ENCODE measurements at places on chromosomes 13 and 19.

- DNase-seq: no peak
Observed at GRCh38 chr13:49953560-49953959, 17.4 kb upstream of the SPRYD7 start.

DNA sequence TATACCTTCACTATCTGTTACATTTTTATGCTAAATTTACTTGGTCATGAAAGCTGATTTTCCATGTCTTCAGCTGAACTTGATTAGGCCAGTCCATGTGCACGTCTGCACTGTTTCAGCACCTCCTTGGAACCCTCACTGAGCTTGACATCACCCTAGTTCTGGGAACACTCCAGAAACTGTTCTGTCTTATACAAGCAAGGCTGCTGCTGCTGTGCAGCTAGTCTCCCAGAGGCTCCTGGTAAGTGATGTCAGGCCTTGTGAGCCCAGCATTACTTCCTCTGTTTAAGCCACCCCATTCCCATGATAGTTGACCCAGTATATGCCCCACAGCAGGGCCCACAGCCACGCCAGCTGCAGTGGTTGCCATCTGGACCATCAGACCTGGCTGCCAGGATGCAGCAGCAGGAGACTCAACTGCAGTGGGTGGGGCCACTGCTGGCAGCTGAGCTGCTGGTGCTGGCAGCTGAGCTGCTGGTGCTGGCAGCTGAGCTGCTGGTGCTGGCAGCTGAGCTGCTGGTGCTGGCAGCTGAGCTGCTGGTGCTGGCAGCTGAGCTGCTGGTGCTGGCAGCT lies 90.5 kb upstream of the AKAP11 start:
- DNase-seq: peak; percentile 9

- no peak for DNase-seq
Observed at GRCh38 chr13:59979589-59979988, 184.1 kb downstream of the DIAPH3 start.

- no peak for DNase-seq
Observed at GRCh38 chr19:28727480-28728159, 485.3 kb downstream of the UQCRFS1 start.

DNA sequence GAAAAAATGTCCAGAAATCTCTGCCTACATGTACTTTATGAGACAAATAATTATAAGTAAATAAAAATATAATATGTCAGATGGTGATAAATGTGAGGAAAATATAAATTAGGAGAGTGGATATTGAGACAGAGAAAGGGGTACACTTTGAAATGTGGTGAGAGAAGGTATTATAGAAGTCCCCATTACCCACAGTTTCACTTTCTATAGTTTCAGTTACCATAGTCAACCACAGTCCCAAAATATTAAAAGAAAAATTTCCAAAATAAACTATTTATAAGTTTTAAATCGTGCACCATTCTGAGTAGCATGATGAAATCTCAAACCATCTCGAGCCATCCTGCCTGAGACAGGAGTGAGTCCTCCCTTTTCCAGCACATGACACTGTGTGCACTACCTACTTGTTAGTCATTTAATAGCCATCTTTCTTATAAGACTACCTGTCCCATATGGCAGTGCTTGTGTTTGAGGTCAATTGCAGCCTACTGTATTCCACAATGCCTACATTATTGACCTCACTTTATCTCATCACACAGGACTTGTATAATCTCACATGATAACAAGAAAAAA lies 653.7 kb downstream of the DACH1 start:
- DNase-seq: no peak

DNA sequence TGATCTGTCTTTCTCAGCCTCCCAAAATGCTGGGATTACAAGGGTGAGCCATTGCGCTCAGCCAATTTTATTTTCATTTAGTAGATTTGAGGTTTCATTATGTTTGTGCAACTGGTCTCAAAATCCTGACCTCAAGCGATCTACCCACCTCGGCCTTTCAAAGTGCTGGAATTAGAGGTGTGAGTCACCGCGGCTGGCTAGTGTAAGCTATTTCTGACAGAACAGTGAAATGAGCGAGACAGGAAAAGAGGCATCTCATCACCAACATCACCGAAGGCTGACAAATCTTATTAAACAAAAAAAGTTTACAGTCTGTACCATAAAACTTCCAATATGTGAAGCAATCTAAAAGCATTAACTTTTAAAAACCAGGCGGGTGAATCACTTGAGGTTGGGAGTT lies 12.2 kb upstream of the ZNF888 start:
- no peak for DNase-seq

- DNase-seq: no peak
Observed at GRCh38 chr19:41746593-41747227, 8.6 kb upstream of the CEACAM6 start.

DNA sequence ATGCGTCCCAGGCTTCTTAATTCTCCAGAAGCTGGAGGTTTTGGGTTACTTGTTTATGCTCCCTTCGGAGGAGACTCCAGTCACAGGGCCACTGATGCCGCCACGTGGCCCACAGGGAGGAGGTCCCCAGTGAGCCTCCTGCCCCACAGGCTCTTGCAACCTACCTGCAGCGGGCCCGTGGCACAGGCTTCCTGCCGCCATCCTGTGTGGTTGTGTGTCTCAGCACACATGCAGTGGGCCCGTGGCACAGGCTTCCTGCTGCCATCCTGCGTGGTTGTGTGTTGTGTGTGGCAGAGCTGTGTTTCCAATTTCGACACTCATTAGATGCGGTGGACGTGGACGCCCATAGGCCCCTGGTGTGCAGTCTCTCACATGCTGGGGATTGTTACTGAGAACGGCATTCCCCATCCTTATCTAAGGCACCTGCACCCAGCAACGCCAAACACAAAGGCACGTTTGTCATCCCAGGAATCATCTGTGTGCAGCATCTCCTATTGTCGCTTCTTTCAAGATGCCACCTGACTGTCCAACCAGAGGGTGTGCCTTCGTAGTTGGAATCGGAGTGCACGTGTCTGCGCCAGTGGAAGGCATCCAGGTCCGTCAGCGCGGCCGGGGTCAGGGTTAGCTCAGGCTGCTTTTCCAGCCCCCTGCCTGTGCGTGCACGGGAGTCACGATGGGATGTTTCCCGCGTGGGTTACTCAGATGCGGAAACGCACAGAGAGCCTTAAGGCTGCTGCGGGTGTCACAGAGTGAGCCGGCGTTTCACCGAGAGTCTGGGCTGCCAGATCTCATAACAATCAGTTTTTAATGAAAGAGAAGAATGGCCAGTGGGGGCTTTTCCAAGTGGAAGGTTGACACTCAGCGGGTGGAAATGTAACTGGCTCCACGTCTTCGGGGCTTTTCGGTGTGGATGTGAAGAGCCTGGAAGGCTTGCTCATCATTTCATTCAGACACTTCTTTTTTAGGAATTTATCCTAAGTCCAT lies 119.8 kb downstream of the ATP11A start:
- no peak for DNase-seq

GRCh38 chr13:20105161-20105689 lies 55.6 kb downstream of the GJA3 start:
- no peak for DNase-seq

DNA sequence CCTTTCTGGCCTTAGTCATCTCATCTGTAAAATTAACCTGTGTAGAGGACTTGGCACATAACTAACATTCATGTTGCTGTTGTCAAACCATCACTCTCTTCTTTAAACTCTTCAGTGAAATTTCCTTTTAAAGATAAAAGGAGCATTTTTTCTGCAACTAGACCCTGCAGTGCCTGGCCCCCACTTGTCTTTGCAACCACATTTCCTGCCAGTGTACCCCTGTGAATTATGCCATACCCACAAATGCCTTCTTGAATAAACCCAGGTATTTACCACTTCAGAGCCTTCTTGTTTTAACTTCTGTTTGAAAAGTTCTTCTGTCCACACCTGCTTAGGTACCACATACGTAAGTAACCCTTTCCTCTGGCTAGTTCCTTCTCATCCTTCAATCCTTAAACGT lies 118.8 kb downstream of the CDK8 start:
- no peak for DNase-seq

DNA sequence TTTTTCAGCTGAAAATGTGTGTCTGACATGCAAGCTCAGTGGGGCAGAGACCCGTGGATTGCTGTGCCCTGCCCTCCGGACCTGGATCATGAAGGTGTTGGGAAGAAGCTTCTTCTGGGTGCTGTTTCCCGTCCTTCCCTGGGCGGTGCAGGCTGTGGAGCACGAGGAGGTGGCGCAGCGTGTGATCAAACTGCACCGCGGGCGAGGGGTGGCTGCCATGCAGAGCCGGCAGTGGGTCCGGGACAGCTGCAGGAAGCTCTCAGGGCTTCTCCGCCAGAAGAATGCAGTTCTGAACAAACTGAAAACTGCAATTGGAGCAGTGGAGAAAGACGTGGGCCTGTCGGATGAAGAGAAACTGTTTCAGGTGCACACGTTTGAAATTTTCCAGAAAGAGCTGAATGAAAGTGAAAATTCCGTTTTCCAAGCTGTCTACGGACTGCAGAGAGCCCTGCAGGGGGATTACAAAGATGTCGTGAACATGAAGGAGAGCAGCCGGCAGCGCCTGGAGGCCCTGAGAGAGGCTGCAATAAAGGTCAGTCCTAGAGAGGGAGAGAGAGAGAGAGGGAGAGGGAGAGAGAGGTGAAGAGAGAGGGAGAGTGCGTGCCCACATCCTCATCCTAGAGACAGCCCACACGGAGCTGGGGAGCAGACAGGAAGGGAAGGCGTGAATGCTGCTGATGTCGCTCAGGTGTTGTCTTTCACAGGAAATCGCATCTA lies 5.1 kb upstream of the DCUN1D2 start:
- no peak for DNase-seq

- no peak for DNase-seq
Observed at GRCh38 chr13:111040830-111041229, 74.3 kb upstream of the ARHGEF7 start.
